ENCODE measurements at places on chromosomes 6 and 20.

DNA sequence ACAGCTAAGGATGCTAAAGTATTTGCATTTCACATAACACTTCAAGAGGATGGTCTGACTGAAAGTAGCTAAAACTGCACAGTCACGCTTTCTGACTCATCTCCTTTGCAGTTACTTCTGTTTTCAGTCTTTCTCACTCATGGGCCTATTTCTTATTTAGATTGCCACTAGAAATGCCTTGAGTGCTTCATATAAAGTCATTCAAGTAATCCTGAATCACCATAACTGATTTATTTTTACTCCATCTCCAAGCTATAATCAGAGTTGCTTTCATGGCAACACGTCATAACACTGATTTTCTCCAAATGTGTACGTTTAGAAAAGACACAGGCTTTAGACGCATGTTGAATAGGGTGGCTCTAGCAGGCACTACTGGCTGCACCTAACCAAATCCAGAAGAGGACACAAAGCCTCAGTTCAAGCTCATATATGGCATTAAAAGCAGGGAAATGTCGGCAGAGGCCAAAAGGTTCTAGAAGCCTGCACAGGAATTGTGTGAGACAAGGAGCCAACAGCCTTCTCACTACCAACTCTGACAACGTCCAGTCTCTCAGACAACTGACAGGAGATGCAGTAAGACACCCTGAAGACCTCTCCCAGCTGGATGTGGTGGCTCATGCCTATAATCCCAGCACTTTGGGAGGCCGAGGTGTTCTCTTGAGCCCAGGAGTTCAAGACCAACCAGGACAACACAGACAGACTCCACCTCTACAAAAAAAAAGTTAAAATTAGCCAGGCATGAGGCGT lies 64.1 kb upstream of the BEND6 start:
- DNase-seq, result no peak

GRCh38 chr6:170289180-170289931 lies 1.5 kb downstream of the DLL1 start:
- DNase-seq, result no peak

GRCh38 chr6:81722506-81723223 lies 29.8 kb downstream of the TENT5A start:
- no peak for DNase-seq

GRCh38 chr6:26536571-26537159 lies 1.5 kb upstream of the HMGN4 start:
- peak; percentile 47 for DNase-seq

DNA sequence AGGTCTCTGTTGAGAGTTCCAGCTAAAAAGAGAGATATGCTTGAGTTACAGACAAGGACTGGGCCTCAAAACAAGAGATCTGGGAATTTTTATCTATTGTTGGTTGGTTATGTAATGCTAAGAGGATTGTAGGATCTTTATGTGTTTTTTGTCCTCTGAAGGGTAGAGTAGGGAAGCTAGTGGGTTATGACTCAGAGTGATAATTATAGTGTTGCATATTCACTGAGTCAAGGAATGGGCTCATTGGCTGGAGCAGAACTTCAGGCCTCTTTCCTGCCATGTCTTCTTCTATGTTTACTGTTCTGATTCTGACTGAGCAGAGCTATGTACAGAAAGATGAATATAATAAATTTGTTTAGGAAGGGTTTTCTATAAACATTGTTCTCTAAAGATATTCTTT lies 66.1 kb upstream of the NOX3 start:
- no peak for DNase-seq

DNA sequence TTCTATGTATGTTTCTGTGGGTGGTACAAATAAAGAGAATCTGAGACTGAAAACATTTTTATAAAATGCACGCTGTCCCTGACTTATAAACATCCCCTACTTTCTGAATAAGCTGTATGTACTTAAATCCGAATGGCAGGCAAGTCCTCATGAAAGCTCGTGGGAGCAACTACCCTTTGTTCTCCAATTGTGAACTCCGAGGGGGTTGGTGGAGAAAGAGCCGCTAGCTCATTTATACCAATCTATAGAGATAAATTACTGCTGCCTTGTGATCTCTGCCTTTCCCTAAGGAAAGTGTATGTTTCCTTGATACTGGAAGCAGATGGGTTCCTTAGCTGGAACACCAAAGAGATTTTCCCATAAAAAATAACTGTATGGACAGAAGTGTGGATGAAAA lies 84.5 kb downstream of the GJA10 start:
- DNase-seq, result no peak

Measured in NCI-H1694 treated with DMSO at 0.1 percent for 48 hours (cell line).